ENCODE measurements at places on chromosomes 6 and 20. TPM values are rescaled to one million over a fixed set of nuclear protein-coding genes. Genes with fewer than 3 reads are reported as not detected.

Gene ZBTB22
- total RNA-seq, result 3.8 TPM

Gene KCNK17
- total RNA-seq, result not detected

Gene MICAL1
- 11.3 TPM for total RNA-seq

Gene IRAK1BP1
- 0.71 TPM for total RNA-seq

Gene NHSL1
- 2.7 TPM for total RNA-seq

Gene CRISP2
- not detected for total RNA-seq

Gene EPB41L1
- 63.3 TPM for total RNA-seq

Gene PSORS1C1
- 3.3 TPM for total RNA-seq

Gene EFCAB8
- not detected for total RNA-seq

Gene ANKEF1
- 7.8 TPM for total RNA-seq

Gene CFAP206
- total RNA-seq, result 0.69 TPM

Gene PXT1
- total RNA-seq, result not detected

Gene ADNP
- 43.9 TPM for total RNA-seq

Gene DYNLT2
- total RNA-seq, result 0.49 TPM

Gene ZNF217
- total RNA-seq, result 22.6 TPM

Gene IL20RA
- total RNA-seq, result not detected

Gene RIOK1
- total RNA-seq, result 13.1 TPM

Gene EPPIN
- not detected for total RNA-seq

Gene TRIM38
- 1.8 TPM for total RNA-seq

Gene CST2
- 0.44 TPM for total RNA-seq

Gene OXT
- not detected for total RNA-seq

Gene SNX21
- total RNA-seq, result 10.8 TPM

Gene PTCHD4
- total RNA-seq, result not detected

Gene TREM1
- not detected for total RNA-seq

Gene RSPH4A
- total RNA-seq, result 0.11 TPM
